ENCODE measurements at places on chromosomes 4 and X.

- DNase-seq, result no peak
These were observed 13.3 kb downstream of the SLC2A9 start for GRCh38 chr4:10007793-10008608.

GRCh38 chr4:87633243-87633642, 16.8 kb upstream of the DMP1 start:
- DNase-seq, result peak; percentile 87

DNA sequence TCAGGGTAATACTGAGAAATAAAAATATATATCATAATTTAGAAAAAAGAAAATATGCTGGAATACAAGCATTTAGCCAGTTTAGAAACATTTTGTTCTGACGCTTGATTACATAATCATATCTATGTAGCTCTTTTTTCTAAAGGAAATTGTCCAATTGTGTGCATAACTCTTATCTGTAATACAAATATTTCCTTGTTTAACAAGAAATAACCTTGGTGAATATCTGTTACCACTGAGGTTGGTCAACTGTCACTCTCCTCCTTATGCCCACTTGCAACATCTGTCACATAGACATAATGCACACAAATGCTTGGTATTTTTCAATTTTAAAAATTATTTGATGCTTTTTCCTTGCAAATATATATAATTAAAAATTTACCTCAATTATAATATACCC, 609.7 kb downstream of the TLL1 start:
- no peak for DNase-seq

DNA sequence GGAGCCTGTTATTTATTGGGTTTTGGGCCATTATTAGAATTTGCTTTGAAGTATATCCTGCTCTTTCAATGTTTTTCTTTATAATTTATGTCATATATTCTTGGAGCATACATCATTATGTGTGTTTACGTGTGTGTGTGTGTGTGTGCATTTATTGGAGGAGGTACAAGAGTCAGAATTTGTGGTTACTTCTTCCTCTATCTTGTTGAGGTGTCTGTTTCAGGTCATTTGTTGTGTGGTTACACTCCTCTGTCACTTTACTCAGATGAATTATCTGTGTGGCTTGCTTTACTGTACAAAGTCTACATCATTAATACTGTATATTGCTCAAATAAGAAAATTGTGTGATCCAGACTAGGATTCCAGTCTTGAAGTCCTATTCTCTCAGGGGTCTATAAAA, 1957.4 kb upstream of the TENM3 start:
- DNase-seq, result no peak

GRCh38 chr4:84578540-84579402, 4.2 kb upstream of the CDS1 start:
- DNase-seq, result no peak

- DNase-seq, result peak; percentile 8
These were observed 192.2 kb downstream of the KCTD8 start for GRCh38 chr4:44256414-44256813.

- DNase-seq, result peak; percentile 51
These were observed 12.5 kb upstream of the PCYT1B start for GRCh38 chrX:24659646-24660045.

GRCh38 chr4:178871476-178871875, 1429.2 kb upstream of the AGA start:
- DNase-seq, result no peak

DNA sequence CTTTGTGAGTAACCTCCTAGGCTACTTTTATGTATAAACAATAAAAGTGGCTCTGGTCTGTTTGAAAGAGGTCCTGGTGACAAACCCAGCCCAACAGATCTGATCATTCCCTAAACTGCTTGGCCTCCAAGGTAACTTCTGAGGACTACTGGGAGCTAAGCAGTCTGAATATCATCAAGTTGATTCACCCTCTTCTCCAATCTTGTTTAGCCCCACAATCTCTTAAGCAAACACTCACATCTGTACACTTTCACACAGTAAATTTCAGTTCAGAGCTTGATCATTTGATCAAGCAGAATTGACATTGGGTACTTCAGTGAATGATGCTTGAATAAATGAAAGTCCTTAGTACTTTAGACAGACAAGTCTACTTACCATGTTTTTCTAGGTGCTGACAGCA, 74.7 kb downstream of the HCCS start:
- no peak for DNase-seq

- peak; percentile 26 for DNase-seq
These were observed 224.2 kb upstream of the EMCN start for GRCh38 chr4:100742045-100742444.

- no peak for DNase-seq
These were observed 8.9 kb upstream of the CDKL2 start for GRCh38 chr4:75639124-75639695.

GRCh38 chr4:52172166-52172565, 121.1 kb downstream of the SPATA18 start:
- no peak for DNase-seq

- DNase-seq, result peak; percentile 73
These were observed 37.6 kb upstream of the ERVMER34-1 start for GRCh38 chr4:52788806-52789205.

GRCh38 chr4:94256828-94257227, 49.2 kb downstream of the SMARCAD1 start:
- DNase-seq, result no peak

DNA sequence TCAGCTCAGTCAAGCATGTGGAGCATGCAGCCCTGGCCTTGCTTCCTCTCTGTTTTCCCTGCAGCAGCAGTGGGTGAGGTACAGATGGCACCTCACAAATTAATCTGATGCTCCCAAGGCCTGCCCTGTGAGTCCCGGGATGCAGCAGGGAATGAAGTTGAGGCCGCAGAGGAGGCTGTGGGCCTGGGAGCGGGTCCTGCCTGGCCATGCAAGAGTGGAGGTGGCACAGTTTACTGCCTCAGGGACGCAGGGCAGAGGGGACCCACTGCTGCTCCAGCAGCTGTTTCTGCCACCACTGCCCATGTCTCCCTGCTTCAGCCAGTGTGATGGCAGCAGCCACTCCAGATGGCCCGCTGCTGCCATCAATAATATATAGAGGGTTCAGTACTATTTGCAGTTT, 474.6 kb downstream of the EPHA5 start:
- DNase-seq, result no peak

DNA sequence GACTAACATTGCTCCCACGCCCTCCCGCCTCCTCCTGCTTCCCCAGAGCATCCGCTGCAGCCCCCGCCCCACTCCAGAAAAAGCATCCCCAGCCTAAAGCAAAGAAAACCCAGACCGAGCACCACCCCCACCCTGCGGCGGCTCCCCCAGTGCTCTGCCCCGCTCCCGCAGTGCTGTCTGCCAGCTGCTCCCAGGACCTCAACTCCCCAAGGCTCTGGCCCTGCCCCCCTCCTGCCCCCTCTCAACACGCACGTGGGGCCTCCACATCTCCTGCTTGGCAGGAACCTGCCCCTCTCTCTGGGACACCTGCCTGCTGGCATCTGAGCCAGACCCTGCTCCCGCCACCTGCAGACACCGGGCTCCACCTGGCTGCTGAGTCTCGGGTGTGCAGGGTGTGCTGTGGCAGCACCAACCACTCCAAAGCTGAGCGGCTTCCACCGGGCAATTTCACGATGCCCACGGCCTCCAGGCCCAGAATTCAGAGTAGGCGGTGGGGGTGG, 79.4 kb downstream of the FAM53A start:
- DNase-seq, result no peak

DNA sequence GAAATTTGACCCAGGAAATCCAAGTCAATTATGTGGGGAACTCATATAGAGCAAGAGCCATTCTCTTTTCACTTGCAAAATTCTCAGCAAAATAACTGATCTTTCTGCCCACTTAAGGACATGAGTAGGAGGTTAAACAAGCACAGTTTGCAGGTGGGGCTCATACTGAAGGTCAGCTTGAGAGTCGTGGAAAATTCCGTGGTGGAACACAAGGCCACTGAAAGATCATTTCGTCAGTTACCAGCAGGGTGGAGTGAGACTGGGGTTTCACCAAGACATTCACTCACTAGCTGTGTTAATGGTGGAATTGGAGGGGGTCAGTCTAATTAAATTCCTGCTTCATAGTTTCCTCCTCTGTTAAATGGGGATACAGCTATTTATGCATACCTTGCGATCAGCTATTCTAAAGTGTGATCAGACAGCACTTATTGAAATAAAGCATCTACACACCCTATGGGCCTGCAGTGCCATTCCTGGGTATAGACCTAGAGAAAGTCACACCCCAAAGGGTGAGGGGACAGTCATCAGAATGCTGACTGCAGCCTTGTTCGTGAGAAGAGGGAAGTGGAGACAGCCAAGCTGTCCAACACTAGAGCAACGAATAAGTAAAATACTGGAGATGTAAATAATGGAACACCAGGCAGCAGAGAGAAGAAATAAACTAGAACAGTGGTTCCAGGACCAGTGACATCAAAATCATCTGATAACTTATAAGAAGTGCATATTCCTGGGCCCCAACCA, 42.7 kb upstream of the CLNK start:
- no peak for DNase-seq

GRCh38 chr4:160184884-160185283, 1082.0 kb downstream of the RAPGEF2 start:
- DNase-seq, result no peak

DNA sequence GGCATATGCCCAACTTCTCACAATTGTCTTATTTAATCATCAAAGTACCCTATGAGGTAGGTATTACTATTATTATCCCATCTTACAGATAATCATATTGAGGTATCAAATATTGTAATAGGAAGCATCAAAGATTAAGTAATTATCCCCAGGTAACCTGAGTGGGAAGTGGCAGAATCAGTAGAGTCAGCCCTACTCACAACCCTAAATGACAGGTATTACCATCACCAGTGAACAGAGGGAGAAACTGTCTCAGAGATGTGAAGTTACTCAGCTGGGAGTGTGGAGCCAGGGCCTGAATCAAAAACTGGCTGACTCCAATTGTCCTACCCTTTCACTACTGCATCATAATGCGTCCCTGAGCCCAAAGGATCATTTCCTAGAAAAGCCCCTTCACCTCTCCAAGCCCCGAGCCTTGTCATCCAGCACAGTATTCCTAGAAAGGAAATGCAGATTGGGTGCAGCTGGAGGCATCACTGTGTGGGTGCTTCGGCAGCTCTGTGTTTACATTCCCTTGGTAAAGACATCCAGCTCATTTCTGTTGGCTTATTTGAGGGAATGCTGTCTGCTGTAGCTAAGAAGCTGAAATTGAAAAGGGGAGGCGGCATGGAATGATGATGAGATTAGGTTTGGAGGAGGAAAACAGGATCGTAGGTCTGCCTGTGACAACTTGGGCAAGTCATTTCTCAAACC, 72.8 kb downstream of the DHX15 start:
- DNase-seq, result no peak

DNA sequence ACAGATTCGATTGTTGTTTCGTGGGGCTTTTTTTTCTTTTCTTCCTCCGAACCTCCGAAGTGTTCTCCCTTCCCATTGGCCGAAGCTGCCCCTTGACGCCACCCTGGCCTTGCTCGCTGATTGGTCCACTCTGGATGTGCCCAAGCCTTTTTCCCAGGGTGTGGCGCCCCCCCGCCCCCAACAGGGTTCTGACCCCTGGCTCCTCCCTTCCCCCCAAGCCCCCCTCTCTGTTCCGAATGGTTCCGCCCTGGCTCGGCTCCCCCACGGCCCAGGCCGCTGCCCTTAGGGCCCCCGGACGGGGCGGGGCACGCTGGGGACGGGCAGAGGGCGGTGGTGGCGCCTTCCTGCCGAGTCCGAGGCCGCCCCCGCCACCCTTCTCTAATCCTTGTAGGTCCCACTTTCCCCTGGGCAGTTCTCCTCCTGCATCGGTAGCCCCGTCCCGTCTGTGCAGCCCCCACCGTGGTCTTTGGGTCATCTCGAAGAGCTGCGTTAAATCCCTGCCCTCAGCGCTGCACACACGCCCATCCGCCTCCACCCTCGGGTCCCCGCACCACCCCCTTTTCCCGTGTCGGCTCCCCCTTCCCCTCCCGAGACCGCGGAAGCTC, 25.5 kb downstream of the UTP14A start:
- DNase-seq, result peak; percentile 62

- DNase-seq, result no peak
These were observed 136.5 kb downstream of the SH3KBP1 start for GRCh38 chrX:19750783-19751467.

- DNase-seq, result no peak
These were observed 18.2 kb downstream of the SH3RF1 start for GRCh38 chr4:169252339-169253112.

GRCh38 chrX:96563646-96564045, 121.0 kb upstream of the DIAPH2 start:
- no peak for DNase-seq

DNA sequence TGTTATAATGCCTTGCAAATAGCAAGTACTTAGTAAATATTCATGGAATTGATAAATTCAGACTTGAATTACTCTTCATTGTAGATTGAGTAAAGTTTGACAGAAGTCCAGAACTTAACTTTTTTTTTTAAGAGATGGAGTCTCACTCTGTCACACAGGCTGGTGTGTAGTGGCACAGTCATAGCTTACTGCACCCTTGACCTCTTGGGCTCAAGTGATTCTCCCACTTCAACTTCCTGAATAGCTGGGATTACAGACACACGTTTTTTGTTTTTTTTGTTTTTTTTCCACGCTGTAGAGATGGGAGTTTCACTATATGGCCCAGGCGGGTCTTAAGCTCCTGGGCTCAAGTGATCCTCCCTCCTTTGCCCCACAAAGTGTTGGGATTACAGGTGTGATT, 32.1 kb downstream of the UBE2K start:
- DNase-seq, result no peak

DNA sequence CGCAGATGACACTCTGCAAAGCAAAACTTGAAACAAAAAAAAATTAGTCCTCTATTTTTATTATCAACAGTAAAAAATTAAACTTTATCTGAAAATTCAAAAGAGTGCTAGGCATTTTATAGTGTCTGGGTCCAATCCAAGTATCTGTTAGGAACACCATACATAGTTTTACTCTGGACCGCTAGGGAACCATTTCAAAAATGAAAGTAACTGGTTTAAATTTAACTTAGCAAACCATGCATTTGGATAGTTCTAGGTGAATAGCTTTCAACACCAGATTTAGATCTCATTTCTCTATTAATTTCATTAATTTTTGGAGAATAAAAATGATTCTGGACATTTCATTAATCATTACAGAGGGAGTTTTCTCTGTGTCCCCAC, 1.2 kb downstream of the KLKB1 start:
- no peak for DNase-seq

GRCh38 chr4:62324215-62324614, 1124.1 kb downstream of the ADGRL3 start:
- DNase-seq, result no peak

DNA sequence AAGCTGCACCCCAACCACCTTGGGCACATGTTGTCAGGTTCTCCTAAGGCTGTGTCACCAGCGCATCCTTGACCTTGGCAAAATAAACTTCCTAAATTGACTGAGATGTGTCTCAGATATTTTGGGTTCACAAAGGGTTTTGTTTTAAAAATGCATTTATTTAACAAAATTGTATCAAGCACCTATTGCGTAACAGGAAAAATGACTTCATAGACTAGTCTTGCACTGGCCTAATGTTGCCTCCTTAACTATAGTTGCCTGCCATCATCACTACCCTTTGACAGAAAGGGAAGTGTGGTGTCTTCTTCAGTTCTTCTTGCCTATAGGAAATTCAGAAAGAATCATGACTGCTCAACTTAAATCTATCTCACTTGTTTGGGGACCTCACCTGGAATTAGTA, 374.2 kb downstream of the SH2D1A start:
- no peak for DNase-seq

- DNase-seq, result no peak
These were observed 39.3 kb downstream of the SLAIN2 start for GRCh38 chr4:48380583-48381167.

Measured in retinal pigment epithelial cell (primary cell).